Thymus (tissue), 14 donors: ENCODE measurements at places on chromosomes 3 and 15. TPM values are rescaled to one million over a fixed set of nuclear protein-coding genes. Genes with fewer than 3 reads are reported as not detected.

FEZF2 gene
- 2.9 TPM for total RNA-seq

GRCh38 chr3:113204371-113204770 is 7.0 kb upstream of the BOC start:
- H3K36me3 ChIP-seq, result no peaks in the 10 kb centered on the region
- no peak overlapping the region for H3K27ac ChIP-seq
- no peak overlapping the region for H3K4me3 ChIP-seq
- H3K27me3 ChIP-seq, result peaks cover 7% of the 10 kb centered on the region
- H3K4me1 ChIP-seq, result no peaks in the 10 kb centered on the region

DNA sequence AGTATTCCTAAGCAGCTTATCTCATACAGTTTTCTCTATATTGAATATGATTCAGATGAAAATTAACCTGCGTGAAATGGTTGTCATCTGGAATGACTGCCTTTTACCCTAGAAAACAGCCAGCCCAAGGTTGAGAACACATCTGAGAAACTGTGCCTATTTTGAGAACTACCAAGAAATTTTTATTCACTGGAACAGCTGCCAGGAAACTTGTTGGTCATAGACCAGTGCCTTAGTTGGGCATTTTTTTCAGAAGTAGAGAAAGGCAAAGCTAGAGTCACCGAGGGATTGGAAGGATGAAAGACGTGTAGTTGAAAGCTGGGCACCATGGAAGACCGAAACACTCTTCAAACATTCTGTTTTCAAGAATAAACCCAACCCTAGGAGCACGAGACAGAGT is 277.1 kb downstream of the LPP start:
- no peaks in the 10 kb centered on the region for H3K4me1 ChIP-seq
- no peak overlapping the region for H3K27ac ChIP-seq
- H3K27me3 ChIP-seq, result no peaks in the 10 kb centered on the region
- no peaks in the 10 kb centered on the region for H3K36me3 ChIP-seq
- no peak overlapping the region for H3K4me3 ChIP-seq

GRCh38 chr3:45337839-45338470 is 50.4 kb upstream of the LARS2 start:
- DNase-seq, result no peak
- peaks cover 7% of the 10 kb centered on the region for H3K4me1 ChIP-seq
- H3K27ac ChIP-seq, result no peak overlapping the region
- H3K36me3 ChIP-seq, result no peaks in the 10 kb centered on the region

DNA sequence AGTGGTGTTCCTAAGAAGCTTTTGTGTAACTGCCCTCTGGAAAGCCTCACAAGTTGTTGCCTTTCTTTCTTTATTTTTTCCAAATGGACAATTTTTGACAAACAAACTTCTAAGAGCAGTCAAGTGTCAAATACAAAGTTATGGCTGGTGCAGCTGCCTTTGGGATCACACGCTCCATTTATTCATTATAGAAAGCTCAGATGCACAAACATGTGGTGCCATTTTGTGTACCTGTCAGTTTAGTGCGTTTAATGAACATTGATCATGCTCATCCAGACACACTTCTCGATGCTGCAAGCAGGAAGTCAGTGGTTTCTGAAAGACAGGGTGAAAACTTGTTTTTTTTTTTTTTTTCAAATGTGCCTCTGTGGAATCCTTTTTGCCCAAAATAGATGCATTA is 324.5 kb downstream of the CNTN4 start:
- no peaks in the 10 kb centered on the region for H3K27me3 ChIP-seq
- no peaks in the 10 kb centered on the region for H3K4me1 ChIP-seq
- no peaks in the 10 kb centered on the region for H3K36me3 ChIP-seq
- no peak overlapping the region for H3K4me3 ChIP-seq
- DNase-seq, result no peak

DNA sequence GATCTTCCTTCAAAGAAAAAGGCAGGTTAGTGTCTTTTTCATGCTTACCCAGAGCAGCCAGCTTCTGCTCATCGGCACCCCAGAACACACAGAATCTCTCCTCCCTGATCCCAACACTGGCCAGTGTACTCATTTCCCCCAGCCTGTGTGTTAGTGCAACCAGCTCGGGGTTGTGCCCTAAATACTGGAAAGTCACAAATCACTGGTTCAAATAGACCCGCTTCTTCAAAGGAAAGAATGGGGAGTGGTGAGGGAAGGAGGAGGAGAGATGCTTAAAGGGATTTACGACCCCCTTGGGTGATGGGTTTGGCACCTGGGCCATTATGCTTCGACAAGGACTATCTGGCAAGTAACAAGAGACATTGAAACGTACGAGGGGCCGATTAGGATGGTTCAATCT is 114.0 kb downstream of the FOXB1 start:
- H3K27me3 ChIP-seq, result no peaks in the 10 kb centered on the region
- DNase-seq, result no peak
- H3K36me3 ChIP-seq, result no peaks in the 10 kb centered on the region
- H3K4me1 ChIP-seq, result peaks cover 6% of the 10 kb centered on the region

- no peak for DNase-seq
- no peak overlapping the region for H3K27ac ChIP-seq
- H3K4me3 ChIP-seq, result peak overlapping the region; percentile 45
- H3K36me3 ChIP-seq, result no peaks in the 10 kb centered on the region
- H3K4me1 ChIP-seq, result peaks cover 10% of the 10 kb centered on the region
Observed at GRCh38 chr3:49868862-49869466, 742 bp downstream of the CAMKV start.

GRCh38 chr3:119156868-119157267 is 10.9 kb downstream of the TEX55 start:
- DNase-seq, result no peak
- no peaks in the 10 kb centered on the region for H3K4me1 ChIP-seq
- H3K36me3 ChIP-seq, result no peaks in the 10 kb centered on the region
- no peak overlapping the region for H3K27ac ChIP-seq
- H3K4me3 ChIP-seq, result no peak overlapping the region

- H3K27ac ChIP-seq, result no peak overlapping the region
- DNase-seq, result no peak
- H3K4me1 ChIP-seq, result no peaks in the 10 kb centered on the region
- H3K36me3 ChIP-seq, result no peaks in the 10 kb centered on the region
- H3K4me3 ChIP-seq, result no peak overlapping the region
- H3K27me3 ChIP-seq, result no peaks in the 10 kb centered on the region
Observed at GRCh38 chr15:85000189-85000864, 18.7 kb downstream of the PDE8A start.

GRCh38 chr3:131582438-131582837 is 79.7 kb upstream of the MRPL3 start:
- H3K27me3 ChIP-seq, result no peaks in the 10 kb centered on the region
- H3K4me1 ChIP-seq, result no peaks in the 10 kb centered on the region
- no peak overlapping the region for H3K27ac ChIP-seq
- DNase-seq, result no peak
- H3K36me3 ChIP-seq, result no peaks in the 10 kb centered on the region
- no peak overlapping the region for H3K4me3 ChIP-seq

CHRM5 gene
- total RNA-seq, result not detected
